ENCODE measurements at places on chromosomes 2 and 18.

- DNase-seq: no peak
Observed at GRCh38 chr18:27762054-27762453, 414.9 kb downstream of the CDH2 start.

GRCh38 chr18:21293479-21293878 is 51.4 kb downstream of the GREB1L start:
- no peak for DNase-seq

DNA sequence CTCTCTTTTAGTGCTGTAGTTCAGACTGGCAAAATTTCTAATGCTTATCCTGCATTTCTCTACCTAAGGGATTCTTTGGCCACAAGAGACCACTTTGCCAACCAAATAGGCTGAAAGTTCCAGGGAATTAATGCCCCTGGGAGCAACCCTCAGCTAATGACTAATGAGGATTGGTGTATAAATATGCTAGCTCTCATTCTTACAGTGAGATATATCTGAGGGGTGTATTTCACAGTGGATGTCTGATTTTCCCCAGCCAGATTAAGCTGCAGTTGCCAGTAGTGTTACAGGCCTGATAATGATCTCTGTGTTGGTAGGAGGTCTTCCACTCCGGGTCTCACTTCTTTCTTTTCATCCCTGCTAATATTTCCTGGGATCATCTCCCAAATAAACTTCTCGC is 90.4 kb downstream of the GULP1 start:
- no peak for DNase-seq

GRCh38 chr2:51231071-51231470 is 199.1 kb upstream of the NRXN1 start:
- no peak for DNase-seq

DNA sequence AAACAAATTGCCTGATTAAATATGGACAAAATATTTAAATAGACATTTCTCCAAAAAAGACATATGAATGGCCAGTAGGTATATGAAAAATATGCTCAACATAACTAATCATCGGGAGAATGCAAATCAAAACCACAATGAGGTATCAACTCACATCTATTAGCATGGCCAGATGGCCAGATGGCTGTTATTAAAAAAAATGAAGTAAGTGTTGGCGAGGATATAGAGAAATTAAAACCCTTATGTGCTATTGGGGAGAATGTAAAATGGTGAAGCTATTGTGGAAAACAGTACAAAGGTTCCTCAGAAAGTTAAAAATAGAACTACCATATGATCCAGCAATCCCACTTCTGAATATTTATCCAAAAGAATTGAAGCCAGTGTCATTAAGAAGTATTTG is 272.3 kb upstream of the ZNF804A start:
- no peak for DNase-seq

GRCh38 chr2:69948032-69948962 is 13.1 kb downstream of the ASPRV1 start:
- DNase-seq: no peak

- DNase-seq: no peak
Observed at GRCh38 chr18:8367217-8367988, 241.8 kb upstream of the RAB12 start.

DNA sequence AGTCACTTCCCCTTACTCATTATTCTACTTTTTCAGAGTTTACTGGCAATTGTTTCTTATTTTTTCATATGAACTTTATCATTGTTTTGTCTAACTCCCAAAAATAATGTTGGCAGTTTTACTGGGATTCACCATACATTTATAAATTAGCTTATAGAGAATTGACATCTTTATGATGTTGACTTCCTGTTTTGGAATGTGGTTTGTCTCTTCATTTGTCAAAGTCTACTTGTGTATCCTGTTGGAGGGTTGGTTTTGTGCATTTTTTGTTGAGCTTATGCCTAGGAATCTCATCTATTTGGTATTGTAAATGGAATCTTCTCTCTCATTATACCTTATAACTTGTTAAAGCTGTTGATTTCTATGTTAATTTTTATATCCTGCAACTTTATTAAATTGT is 16.4 kb downstream of the EPC2 start:
- no peak for DNase-seq

DNA sequence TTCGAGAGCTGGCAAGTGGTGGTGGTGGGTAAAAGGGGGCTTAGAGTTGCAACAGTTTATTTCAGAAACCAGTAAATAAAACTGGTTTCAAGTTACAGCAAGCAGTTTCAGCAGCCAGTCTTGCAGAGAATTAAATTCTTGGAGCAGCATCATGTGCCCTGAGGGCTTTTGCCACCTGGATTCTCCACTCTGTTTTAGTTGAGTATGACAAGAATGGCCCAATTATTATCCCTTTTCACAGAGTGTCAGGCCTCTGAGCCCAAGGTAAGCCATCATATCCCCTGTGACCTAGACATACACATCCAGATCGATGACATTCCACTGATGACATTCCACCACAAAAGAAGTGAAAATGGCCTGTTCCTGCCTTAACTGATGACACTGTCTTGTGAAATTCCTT is 72.8 kb upstream of the FANCL start:
- no peak for DNase-seq

DNA sequence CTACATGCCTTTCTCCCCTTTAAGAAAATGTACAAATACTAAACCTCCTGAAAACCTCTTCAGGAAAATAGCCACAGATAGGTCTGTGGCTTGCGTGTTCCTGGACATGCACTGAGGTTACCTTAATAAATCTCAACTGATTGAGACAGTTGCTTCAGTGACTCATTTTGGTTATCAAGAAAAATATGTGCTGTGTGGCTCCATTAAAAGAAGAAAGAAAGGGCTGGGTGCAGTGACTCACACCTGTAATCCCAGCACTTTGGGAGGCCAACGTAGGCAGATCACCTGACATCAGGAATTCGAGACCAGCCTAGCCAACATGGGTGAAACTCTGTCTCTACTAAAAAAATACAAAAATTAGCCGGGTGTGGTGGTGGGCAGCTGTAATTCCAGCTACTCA is 27.1 kb downstream of the CREG2 start:
- no peak for DNase-seq
